Stimulated activated CD4-positive, alpha-beta T cell treated with anti-CD3 and anti-CD28 coated beads, Interleukin-1b, Interleukin-23, amount 100 ng/mL, for 1 hour (primary cell): ENCODE measurements at places on chromosomes 1 and 21.

DNA sequence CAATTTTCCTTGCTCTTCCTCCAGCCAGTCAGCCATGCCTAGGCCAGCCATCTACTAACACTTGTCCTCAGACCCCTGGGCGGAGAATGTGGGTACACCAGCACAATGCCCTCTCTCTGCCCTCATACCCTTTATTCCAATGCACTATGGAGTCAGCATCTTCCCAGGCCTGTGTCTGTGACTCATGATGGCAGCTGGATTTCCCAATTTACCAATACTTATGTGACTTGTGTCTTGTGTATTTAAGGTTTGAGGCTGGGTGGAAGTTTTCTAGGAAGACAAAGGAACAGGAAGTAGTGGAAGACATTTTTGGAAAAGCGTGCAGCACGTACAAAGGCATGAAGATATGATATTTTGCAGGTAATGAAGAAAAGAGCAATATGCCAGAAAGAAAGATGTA is 114.3 kb downstream of the NMNAT2 start:
- DNase-seq = no peak

GRCh38 chr1:31585736-31586365 is 9.5 kb downstream of the TINAGL1 start:
- no peak for DNase-seq

DNA sequence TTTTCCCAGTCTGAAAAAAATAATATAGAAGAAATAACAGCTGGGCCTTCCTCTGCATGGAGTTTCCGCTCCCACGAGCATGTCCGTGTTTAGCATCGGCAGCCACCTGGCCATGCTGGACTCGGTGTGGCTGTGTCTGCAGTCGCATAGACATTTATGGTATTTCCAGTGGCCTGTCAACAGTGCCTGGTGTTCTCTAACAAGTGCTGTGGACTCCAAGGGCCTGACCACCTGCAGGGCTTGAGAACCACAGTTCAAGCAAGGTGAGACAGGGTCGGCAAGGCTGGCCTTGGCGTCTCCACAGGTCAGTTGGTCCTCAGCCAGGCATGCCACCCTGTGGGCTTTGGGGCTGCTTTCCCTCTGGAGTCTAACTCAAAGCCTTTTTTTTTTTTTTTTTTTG is 124.8 kb downstream of the PGBD5 start:
- no peak for DNase-seq

DNA sequence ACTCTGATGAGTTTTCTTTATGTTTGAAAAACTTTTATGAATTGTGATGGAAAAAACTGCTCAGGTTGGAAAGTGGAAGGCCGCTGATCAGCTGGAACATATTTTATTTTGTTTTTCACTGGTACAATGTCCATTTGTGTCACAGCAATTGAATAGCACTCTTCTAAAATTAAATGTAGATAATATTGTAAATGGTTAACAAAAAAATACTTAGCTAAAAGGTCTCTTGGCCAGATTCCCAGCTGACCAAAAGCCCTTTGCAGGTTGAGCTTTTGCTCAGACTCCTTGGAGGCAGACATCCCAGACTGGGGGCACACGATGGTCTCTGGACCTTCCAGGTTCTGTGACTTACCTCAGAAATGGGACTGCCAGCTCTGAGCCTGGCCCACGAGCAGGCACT is 26.3 kb downstream of the SAMD13 start:
- no peak for DNase-seq

DNA sequence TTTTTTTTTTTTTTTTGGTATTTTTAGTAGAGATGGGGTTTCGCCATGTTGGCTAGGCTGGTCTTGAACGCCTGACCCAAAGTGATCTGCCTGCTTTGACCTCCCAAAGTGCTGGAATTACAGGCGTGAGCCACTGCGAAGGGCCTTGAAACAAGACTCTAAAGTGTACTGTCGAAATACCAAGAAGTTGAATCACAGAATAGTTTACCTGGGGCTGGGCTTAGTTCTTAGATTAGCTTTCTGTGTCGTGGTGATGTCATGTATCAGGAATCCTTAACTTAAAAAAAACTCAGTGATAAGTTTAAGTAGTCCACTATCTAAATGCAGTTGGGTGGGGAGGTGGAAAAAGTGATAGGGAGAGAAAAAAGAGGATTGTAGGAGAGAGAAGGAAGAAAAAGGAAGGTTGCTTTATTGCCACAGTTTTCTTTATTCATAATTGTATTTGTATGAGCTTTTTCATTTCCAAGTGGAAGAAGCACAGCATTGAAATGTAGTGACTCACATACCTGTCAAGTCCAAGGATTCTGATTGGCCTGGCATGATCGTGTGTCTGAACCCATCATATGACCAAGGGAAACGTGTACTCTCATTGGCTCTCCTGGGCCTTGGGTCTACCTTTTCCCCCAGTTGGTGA is 13.4 kb downstream of the ITSN1 start:
- DNase-seq = no peak

DNA sequence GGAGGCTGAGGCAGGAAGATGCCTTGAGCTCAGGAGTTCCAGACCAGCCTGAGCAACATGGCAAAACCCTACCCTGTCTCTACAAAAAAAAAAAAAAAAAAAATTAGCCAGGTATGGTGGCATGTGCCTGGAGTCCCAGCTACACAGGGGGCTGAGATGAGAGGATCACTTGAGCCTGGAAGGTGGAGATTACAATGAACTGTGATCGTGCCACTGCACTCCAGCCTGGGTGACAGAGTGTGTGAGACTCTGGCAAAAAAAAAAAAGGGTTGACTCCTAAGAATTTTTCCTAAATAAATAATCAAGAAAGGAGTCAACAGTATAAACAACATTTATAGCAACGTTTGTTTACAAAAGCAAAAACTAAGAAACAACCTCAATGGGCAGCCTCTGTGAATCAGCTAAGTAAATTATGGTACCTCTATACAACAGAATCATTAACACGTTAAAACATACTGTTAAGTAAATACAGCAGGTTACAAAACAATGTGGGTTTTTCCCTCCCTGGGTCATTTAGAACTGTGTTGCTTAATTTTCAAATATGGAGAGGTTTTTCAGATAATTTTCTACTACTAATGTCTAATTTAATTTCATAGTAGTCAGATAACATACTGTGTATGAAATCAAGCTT is 56.8 kb downstream of the SLC30A10 start:
- DNase-seq = no peak

GRCh38 chr21:30577766-30578165 is 12.4 kb downstream of the KRTAP22-2 start:
- DNase-seq = no peak

GRCh38 chr1:57254022-57254421 is 169.8 kb downstream of the DAB1 start:
- no peak for DNase-seq

DNA sequence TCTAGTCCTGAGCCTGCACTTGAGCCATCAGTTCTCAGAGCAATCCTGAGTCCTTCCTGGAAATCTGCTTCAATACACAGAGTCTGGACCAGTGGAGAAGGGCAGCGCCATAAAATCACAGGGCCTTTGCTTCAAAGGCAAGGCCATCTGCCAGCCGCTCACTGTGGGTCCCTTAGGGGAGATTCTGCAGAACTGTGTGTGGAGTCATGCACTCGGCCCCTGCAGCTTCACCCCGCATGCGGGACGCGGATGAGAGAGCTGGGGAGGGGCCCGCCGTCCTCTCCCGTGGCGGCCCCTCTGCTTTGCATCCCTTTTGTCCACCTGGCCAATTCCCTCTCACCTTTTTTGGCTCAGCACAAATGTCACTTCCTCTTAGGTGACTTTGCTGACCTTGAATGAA is 311.2 kb upstream of the VAMP3 start:
- no peak for DNase-seq

DNA sequence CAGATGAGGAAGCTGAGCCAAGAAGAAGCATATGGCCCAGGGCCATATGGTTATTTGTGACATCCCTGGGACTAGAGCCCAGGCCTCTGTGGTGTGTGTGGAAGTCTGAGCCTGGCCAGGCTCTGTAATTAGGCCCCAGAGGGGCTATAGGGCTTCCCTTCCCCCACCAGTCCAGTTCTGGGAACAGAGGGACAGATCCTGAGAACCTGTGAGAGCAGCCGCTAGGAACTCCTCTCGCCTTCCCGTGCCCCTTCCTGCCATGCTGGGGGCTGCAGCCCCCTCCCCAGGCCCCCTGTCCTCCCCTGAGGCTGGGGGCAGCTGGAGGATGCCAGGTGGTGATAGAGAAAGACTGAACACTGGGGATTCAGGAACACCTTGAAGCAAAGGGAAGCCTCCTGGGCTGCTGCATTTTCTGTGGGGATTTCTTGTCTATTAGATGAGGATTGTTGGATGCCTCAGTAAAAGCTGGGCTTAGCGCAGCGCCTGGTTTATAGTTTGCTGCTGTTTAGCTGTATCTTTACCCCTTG is 33.3 kb downstream of the COQ8A start:
- DNase-seq = no peak

- no peak for DNase-seq
Observed at GRCh38 chr1:8816831-8817411, 519 bp downstream of the RERE start.

- DNase-seq = peak; percentile 67
Observed at GRCh38 chr1:11719313-11720032, 16.5 kb upstream of the AGTRAP start.

DNA sequence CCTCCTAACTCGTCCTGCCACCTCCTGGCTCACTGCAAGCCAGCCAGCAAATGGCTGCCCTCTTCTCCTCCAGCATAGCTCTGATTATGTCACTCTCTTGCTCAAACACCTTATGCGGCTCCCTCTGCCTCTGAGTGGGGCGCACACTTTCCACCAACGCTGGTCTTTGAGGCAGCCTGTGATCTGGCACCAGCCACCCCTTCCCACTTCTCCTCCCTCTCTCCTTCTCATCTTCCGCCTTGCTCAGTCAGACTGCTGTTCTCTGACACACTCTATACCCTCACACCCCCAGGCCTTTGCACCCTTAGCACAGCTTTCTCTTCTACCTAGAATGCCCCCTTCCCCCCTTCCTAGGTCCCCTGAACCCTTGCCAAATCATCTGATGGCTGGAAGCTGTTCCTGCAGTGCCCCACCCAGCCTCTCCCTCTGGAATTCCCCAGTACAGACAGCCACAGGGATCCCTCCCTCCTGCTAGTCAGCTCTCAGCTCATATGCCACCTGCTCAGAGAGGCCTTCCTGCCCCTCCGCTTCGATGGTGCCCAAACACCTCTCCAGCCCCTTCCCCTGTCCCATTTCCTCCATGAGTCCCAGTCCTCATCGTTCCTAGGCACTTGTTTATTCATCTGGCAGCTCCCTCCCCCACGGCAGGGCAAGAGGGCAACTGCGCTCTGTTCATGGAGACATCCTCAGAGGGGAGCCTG is 21.7 kb upstream of the PEF1 start:
- DNase-seq = no peak

GRCh38 chr1:230713915-230714764 is at the start of gene AGT:
AGT (minus strand) TSS chr1:230714122; CDS start chr1:230710823, 3,299 bp downstream.
- no peak for DNase-seq

GRCh38 chr21:39029086-39029755 is 154.0 kb downstream of the PSMG1 start:
- DNase-seq = no peak

- DNase-seq = no peak
Observed at GRCh38 chr1:34874296-34874952, 14.9 kb upstream of the SMIM12 start.

- DNase-seq = peak; percentile 36
Observed at GRCh38 chr1:207825719-207826556, 74.1 kb downstream of the CD46 start.

- DNase-seq = no peak
Observed at GRCh38 chr1:199688133-199688676, 339.3 kb upstream of the NR5A2 start.

DNA sequence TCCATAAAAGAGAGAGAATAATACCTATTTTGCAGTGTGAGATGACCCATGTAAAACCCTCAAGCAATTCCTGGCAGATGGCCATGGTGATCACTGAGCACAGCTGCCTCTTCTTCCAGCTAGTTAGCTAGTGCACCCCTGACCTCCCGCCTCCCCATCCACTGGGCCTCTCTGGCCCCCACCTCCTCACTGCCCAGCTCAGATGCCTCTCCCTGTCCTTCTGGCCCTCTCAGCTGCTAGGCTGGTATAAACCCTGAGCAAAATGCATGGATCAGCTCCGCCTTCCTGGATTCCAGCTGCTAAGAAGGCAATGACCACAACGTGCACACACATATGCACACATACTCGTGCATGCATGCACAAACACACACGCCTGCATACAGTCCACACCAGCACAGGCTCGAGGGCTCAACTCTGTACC is 117.2 kb downstream of the DMRTB1 start:
- no peak for DNase-seq

DNA sequence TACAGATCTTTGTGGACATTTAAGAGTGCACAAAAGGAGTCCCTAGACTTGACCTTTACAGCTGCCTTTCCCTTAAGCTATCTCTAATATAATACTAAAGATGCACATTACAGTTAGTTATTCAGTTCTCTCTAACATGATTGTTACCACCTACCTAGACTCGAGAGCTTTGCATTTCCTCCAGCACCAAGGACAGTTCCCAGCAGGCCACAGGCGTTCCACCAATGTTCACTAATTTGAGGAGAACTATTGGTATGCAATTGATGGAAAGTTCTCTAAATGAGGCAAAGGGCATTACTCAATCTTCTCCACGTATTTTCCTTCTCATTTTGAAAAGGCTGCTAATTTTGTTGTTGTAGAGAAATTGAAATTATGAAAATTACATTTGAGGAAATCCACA is 5.4 kb upstream of the NTNG1 start:
- DNase-seq = no peak

GRCh38 chr1:79496129-79496528 is 489.6 kb upstream of the ADGRL4 start:
- DNase-seq = no peak

GRCh38 chr1:60841116-60842046 is 241.0 kb upstream of the NFIA start:
- no peak for DNase-seq

- no peak for DNase-seq
Observed at GRCh38 chr21:40049031-40049930, 182.0 kb downstream of the PCP4 start.

GRCh38 chr1:163130225-163130856 is 61.2 kb downstream of the RGS4 start:
- no peak for DNase-seq

GRCh38 chr1:21285055-21285372 is 5.2 kb downstream of the ECE1 start:
- no peak for DNase-seq

GRCh38 chr21:27761623-27762022 is 794.7 kb upstream of the ADAMTS5 start:
- no peak for DNase-seq

DNA sequence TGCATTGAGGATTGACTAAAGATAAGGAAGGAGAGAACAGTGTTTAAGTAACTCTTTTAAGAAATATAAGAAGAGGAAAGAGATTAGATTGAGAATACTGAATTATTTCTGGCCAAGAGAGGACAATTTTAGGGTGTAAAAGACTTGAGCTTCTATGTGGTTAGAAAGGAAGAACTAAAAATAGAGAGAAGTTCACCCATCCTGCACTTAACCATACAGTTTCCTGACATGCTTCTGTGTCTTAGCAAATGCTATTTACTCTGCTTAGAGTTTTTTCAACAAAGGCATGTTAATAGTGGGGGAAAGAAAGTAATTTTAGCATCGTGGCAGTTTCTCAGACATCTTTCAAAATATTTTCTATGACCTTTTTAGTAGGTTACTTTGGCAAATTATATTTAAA is 122.8 kb upstream of the GPR52 start:
- DNase-seq = no peak
